Large intestine (tissue), 12 donors: ENCODE measurements at places on chromosomes 12 and 14. TPM values are rescaled to one million over a fixed set of nuclear protein-coding genes. Genes with fewer than 3 reads are reported as not detected.

DNA sequence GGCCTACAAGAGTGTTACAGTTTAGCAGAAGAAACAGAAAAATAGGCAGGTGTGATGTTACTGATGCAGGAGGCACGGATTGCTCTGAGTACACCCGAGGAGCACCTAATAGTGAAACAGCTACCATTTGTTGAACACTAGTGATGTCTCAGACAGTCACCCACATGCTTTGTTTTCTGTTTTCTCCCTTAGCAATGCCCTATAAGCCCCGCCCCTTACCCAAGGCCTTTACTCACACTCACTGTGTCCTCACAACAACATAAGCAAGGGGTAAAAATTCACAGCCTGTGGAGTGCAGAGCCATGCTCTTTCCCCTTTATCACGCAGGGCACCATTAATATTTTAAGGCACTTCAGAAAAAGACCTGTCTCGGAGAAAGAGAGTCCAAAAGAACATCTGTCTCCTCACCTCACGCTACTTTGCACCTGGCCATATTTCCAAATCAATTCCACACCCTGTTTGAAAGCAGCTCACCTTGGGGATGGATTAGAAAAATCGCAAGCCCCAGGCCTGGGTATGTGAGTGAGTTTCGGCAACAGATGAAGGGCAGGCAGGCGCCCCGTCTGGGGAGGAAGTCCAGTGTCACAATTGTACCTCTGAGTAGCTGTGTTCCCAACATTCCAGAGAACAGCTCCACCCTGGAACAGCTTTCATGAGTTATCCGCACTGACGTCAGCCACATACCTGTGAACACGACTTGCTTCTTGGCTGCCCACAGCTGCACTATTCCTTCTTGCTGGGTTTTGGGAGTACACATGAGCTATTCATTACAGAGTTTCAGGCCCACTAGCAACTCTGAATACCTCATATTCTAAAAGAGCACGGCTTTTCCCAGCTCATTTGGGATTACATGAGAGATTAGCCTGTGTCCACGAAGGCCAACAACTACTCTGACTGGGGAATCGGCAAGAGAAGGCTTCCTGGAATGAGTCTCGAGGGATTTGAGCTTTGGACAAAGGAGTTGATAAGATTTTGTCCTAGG lies 26.0 kb downstream of the MAPK1IP1L start:
- DNase-seq: peak; percentile 93

- DNase-seq: no peak
Observed at GRCh38 chr12:71587012-71587411, 76.6 kb downstream of the ZFC3H1 start.

DNA sequence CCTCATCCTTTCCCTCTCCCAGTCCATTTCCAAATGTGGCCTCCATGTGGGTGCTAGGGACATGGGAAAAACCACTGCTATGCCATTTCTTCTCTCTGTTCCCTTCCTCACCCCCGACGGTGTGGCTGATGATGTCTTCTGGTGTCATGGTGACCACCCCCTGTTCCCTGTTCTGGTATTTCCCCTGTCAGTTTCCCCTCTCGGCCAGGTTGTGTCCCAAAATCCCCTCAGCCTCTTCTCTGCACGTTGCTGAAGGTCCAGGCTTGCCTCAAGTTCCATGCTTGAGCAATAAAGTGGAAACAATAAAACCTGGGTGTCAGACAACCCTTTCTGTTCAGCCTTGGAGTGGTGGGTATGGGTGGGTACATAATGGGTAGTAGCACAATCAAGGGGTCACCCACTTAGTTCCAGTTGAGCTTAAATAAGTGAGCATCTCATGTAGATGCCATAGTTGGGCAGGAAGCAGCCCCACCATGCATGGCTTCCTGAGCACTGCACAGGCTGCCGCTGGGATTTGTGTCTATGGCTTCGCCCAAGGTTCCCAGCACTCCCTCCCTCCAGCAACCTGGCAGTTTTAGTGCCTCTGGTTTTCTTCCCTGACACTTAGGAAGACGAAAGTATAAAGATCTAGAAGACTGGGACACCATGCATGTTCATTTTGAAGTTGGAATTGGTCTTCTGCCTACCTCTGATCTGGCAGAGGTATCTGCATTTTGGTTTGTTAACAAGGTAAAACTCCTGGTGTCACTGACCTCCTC lies 8.7 kb upstream of the ITFG2 start:
- no peak for DNase-seq

SLC25A47 gene
- 0.37 TPM for polyA plus RNA-seq

CPM gene
- 10.5 TPM for polyA plus RNA-seq

GRCh38 chr14:35255711-35256110 lies 36.5 kb upstream of the PSMA6 start:
- no peak for DNase-seq

ASCL1 gene
- 6.4 TPM for polyA plus RNA-seq
